ENCODE measurements at places on chromosomes 6 and 20.

- no peak for DNase-seq
Observed at GRCh38 chr6:140486450-140487361, 1112.3 kb upstream of the CITED2 start.

DNA sequence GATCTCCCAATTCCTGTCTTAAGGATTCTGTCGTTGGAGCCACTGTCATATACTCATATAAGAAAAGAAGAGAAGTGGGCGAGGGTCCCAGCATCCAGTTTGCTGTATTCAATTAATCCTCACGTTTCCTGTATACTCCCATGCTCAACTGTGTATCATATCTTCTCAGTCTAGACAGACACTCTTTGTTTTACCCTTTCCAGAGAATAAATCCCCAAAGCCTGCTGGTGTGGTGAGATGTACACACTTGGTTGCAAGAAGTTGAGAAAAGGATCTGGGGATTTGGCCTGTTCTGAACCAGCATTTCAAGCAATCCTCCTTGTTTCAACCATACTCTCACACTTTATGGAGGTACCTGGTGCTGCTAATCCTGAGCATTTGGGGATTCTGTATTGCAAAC is 3.1 kb downstream of the TPMT start:
- no peak for DNase-seq

DNA sequence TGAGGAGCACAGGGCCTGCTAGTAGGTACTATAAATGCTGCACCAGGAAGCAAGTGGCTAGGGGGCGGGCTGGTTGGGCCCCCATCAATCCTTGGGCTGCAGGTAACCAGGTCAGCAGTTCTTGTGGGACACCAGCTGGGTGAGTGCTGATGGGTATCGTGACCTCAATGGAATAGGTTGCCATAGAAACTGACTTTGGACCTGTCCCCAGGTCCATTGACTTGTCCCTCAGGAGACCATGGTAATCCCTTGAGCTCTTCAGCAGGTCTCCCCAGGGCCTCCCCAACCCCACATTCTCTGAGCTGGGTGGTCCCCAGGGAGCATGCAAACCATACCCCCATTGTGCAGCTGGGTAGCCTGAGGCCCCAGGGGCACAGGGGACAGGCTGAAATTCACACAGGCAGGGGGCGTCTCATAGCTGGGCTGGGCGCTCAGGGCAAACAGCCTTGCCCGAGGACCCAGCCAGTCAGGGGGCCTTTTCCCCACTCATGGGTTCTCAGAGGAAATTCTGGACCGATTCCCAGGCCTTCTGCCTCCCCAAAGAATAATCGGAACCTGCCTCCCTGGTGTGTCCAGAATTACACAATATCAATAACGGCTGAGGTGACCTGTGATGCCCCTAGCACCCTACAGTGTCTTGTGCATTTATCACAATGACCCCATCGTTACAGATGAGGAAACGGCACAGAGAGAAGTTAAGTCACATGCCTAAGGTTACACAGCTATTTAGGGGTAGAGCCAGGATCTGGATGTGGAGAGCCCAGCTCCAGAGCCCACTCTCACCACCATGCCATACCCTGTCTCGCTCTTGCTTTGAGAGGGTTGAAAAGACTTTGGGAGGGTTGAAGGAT is 35.9 kb downstream of the SRC start:
- DNase-seq = no peak

- no peak for DNase-seq
Observed at GRCh38 chr6:56827908-56828649, 126.8 kb upstream of the BEND6 start.

DNA sequence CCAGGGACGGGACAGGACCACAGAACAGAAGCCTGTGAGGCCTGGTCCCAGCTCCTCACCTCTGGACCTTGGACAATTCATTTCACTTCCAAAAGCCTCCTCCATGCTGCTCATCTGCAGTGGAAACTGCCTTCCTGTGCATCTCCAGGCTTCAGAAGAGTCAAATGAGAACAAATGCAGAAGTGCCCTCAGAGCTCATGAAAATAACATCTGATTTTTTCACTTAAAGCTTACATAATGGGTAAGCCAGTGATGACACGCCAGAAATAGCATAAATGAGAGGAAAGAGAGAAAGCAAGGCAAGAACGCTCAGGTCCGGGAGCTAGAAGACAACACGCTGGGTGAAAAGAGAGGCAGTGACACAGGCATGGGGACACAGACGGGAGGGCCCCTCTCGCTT is 7.9 kb downstream of the CNKSR3 start:
- no peak for DNase-seq

DNA sequence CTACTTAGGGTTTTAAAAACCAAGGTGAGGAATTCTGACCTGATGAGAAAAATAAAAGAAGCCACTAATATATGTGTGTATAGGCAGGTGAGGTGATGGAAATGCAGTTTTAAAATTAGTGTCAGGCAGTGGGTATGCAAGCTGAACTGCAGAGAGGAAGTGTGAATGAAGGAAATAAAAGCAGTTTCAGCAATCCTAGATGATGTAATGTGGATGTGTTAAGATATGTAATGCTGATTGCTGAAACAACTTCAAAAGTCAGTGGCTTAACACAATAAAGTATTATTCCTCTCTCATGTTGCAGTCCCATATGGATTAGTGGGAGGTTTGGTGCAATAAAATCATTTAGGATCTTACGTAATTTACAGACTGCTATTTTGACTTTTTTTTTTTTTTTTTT is 119.9 kb upstream of the ASCC3 start:
- no peak for DNase-seq

DNA sequence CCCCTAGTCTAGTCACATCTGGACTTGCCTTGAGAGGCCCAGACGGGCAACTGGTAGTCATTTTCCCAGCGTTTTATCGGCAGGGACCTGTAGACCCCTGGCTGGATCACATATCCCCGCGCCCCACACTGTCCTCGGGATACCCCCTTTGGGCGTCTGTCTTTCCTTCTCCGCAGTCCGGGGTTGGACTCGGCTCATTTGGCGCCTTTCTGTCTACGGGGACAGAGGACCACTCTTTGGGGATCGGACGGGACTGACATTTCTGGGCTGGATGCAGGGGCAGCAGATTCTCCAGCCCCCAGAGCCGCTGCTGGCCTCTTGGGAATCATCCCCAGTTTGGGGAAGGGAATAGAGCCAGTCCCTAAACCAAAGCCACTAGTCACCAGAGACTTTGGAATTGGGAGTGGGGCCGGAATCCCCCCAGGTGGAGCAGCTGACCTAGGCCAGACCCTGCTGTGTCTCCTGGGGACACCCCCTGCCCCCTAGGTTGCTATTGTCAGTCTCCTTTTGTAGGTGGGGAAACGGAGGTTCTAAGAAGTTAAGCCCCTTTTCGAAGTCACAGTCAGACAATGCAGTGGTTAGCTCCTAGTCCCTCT is 734 bp downstream of the FAM110A start:
- DNase-seq = no peak

GRCh38 chr6:157988700-157989063 is 7.0 kb downstream of the SYNJ2 start:
- DNase-seq = no peak

- DNase-seq = peak; percentile 17
Observed at GRCh38 chr20:3616250-3616649, 46.9 kb downstream of the GFRA4 start.

DNA sequence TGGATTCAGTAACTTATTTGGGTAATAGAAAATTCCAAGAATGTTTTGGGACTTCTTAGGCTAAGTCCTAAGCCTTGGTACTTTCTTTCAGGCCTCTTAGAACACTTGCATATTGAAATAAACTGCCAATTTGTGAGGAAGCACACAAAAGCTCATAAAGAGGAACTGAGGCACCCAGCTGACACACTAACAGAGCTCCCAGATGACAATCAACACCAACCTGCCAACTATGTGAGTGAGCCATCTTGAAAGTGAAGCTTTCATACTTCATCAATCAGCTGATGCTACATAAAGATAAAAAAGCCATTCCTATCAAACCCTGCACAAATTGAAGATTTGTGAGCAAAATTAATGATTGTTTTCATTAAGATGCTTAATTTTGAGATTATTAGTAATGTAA is 832.5 kb upstream of the EPHA7 start:
- no peak for DNase-seq

DNA sequence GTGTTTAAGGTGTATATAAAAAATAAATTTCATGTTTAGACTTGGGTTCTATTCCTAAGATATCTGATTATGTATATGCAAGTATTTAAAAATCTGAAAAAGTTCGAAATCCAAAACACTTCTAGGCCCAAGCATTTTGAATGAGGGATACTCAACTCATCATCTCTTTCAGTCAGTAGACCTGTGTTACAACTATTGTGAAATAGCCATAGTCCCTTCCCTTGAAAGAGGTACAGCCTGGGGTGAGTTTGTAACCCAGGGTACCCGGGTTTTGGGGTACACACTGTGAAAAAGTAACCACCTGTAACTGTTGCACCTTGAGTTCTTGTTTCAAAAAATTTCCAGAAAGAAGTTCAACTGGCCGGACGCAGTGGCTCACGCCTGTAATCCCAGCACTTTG is 76.6 kb upstream of the DOK5 start:
- no peak for DNase-seq
